ENCODE measurements at places on chromosomes 5 and 9. TPM values are rescaled to one million over a fixed set of nuclear protein-coding genes. Genes with fewer than 3 reads are reported as not detected.

GRCh38 chr5:83726912-83727311 lies 6.3 kb upstream of the HAPLN1 start:
- no peaks in the 10 kb centered on the region for H3K27me3 ChIP-seq
- no peaks in the 10 kb centered on the region for H3K36me3 ChIP-seq
- H3K4me3 ChIP-seq, result no peak overlapping the region
- no peak overlapping the region for H3K27ac ChIP-seq
- DNase-seq, result no peak

- H3K27ac ChIP-seq, result no peak overlapping the region
- H3K4me1 ChIP-seq, result no peaks in the 10 kb centered on the region
- H3K27me3 ChIP-seq, result no peaks in the 10 kb centered on the region
- H3K36me3 ChIP-seq, result no peaks in the 10 kb centered on the region
These were observed 177.9 kb upstream of the FST start for GRCh38 chr5:53302529-53302928.

- H3K4me1 ChIP-seq, result no peaks in the 10 kb centered on the region
- no peaks in the 10 kb centered on the region for H3K27me3 ChIP-seq
- DNase-seq, result no peak
- no peaks in the 10 kb centered on the region for H3K36me3 ChIP-seq
- no peak overlapping the region for H3K4me3 ChIP-seq
These were observed 201.3 kb downstream of the GABRG2 start for GRCh38 chr5:162268694-162269481.

GRCh38 chr9:108642871-108643270 lies 212.9 kb downstream of the ACTL7B start:
- no peak overlapping the region for H3K4me3 ChIP-seq
- H3K36me3 ChIP-seq, result no peaks in the 10 kb centered on the region

DNA sequence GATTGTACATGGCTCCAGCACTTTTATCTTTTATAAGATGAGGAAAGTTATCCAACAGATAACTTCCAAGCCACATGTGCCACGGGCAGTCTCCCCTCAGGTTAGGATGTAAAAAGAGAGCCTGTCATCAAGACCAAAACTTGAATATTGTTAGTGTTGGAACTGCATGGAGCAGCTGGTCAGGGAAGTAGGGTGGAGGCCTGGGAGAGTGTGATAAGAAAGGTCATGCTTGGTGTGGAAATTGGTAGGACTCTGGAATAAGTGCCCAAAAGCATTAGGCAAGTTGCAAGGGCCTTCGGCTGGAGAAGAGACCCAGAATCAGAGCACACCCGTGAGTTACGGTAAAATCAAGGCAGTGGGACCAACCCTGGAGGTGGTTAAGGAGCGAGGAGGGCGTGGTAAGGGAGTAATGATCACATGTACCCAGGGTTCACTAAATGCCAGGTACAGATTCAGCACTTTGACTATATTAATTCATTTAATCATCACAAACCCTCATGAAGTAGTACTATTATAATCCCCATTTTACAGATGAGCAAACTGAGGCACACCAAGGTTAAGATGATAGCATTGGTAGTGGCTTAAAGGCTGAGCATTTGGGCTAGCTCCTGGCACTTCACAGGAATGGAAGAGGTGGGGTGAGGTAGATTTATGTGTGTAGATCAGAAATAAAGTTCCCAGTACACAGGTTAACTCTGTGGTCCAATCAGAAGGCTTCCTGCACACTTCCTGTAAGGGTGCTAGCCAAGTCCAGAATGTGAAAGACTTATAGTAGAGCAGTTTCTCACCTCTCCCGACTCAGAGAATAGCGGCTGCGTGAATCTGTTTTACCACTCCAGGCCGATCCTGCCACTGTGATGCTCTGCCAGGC lies 96.5 kb upstream of the ZNF608 start:
- H3K4me3 ChIP-seq, result no peak overlapping the region
- peaks cover 2% of the 10 kb centered on the region for H3K4me1 ChIP-seq
- no peak for DNase-seq
- H3K36me3 ChIP-seq, result no peaks in the 10 kb centered on the region
- H3K27ac ChIP-seq, result no peak overlapping the region
- H3K27me3 ChIP-seq, result no peaks in the 10 kb centered on the region

- no peaks in the 10 kb centered on the region for H3K36me3 ChIP-seq
- no peak overlapping the region for H3K4me3 ChIP-seq
- DNase-seq, result peak; percentile 56
- no peak overlapping the region for H3K27ac ChIP-seq
- no peaks in the 10 kb centered on the region for H3K4me1 ChIP-seq
These were observed 147.9 kb downstream of the MACROH2A1 start for GRCh38 chr5:135251093-135251492.

- H3K27me3 ChIP-seq, result no peaks in the 10 kb centered on the region
- peak; percentile 88 for DNase-seq
- no peak overlapping the region for H3K4me3 ChIP-seq
- peaks cover 29% of the 10 kb centered on the region for H3K4me1 ChIP-seq
These were observed 106.3 kb downstream of the ROR2 start for GRCh38 chr9:91843623-91844148.

DNA sequence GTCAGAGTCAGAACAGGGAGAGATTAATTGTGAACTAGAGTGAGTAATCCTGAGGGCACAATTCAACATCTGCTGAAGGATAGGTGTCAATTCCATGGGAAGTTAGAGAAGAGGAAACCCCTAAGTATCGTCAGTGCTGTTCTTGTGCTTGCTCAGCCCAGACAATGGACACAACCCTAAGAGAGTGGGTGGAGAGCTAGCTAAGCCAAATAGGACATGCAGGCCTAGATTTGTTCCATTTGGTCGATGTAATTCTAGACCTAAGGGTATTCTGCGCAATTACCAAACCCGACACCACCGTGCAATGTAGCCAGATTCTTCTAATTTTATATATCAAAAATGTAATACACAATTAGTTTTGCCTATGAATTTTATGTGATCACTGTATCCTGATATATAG lies 431.6 kb downstream of the SH3GL2 start:
- no peaks in the 10 kb centered on the region for H3K36me3 ChIP-seq

DNA sequence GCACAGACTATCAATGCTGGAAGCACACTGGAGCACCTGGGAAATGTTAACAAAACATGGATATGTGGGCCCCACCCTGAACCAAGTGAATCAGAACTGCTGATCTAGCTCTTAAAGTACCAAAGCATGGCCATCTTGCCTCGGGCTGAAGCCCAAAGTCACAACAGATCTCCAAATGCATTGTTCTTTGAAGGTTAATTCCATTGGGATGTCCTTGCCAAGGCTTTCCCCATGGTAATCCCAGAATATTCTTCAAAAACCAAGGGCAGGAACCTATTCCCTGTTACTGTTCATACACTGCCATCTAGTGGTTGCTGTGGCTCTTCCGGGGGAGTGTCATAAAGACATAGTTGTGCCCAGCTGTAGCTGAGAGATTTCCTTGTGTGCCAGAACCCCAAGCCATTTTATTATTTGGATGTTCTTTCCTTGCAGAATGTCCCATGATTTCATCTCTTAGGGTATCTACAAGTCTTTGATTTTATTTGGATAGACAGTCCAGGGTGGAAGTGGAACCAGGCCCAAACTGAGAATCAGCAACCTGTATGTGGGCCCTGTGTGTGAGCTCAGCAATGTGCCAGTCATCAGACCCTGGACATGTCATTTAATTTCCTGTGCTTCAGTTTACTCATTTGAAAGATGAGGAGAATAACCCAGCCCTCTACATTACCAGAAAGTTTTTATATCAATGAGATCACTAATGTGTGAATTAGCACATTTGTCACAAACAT lies 290.0 kb downstream of the ACTL7B start:
- no peak overlapping the region for H3K4me3 ChIP-seq
- H3K27ac ChIP-seq, result no peak overlapping the region
- H3K27me3 ChIP-seq, result no peaks in the 10 kb centered on the region
- no peaks in the 10 kb centered on the region for H3K36me3 ChIP-seq
- DNase-seq, result peak; percentile 96

DNA sequence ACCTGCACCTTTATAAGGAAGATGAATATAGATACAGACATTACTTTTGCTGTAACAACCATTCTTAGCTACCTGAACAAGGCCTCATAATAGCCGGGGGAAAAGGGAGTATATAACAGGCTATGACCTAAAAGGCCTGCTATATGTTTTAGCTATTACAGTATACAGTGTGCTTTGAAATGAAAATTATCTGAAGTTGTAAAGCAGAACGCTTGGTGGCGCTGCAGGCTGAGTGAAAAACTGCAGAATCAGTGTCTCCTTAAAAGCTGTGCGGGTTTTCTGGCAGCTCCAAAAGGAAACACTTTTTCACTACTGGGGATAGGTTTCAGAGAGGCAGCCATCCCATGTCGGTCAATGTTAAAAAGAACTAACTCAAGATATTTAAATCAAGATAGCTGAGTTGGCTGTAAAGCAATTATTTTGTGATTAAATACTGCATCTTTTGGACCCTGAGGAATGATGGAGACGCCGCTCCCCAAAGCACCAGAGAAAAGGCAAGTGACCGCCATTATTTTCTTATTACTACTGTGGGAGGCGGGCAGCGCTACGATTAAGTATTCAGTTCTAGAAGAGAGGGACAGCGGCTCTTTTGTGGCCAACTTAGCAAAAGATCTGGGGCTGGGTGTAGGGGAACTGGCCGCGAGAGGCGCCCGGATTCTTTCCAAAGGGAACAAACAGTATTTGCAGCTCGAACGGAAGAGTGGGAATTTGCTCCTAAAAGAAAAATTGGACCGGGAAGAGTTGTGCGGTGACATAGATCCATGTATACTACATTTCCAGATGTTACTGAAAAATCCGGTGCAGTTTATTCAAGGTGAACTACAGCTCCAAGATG lies 5.9 kb downstream of the PCDHB6 start:
- no peak overlapping the region for H3K4me3 ChIP-seq
- DNase-seq, result no peak
- H3K36me3 ChIP-seq, result no peaks in the 10 kb centered on the region

WNT8A gene
- not detected for total RNA-seq

OR1Q1 gene
- total RNA-seq, result not detected

GRCh38 chr9:78234810-78235209 lies 1.1 kb upstream of the CEP78 start:
- H3K27ac ChIP-seq, result no peak overlapping the region
- no peaks in the 10 kb centered on the region for H3K27me3 ChIP-seq
- peaks cover 7% of the 10 kb centered on the region for H3K4me1 ChIP-seq
- no peak for DNase-seq

DNA sequence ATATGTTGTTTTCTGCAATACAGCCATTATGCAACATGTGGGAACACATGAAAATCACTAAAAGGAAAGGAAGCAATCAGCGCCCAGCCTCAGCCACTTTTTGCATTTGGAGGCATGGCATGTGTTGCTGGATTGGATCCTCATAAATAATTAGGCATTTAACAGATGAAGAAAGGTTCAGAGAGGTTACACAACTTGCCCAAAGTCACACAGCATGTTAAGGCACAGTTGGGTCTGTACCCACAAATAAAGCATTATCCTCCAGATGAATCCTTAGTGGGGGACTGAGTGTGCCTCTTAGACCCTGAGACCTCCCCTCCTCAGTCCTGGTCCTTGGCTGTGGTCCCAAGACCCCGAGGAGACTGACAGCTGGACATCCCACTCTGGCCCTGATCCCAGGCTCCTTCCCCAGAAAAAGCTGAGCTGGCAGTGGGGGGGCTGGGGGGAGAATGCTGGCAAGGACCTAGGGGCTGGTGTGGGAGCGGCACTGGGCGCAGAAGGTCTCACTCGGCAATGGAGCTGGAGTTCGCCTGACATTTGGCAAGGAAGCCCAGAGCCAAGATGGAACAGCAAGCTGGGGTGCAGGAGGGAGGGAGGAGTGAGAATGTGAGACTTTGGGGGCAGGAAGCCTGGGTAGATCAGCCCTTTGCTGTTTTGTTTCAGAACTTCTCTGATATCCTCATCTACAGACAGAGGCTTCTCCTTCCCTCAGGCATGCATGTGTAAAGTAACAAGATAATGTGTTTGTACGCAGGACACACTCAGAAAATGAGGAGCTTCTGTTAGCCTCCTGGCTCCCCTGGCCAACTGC lies 6.9 kb upstream of the AKNA start:
- DNase-seq, result peak; percentile 95
- H3K4me3 ChIP-seq, result no peak overlapping the region
- H3K27me3 ChIP-seq, result no peaks in the 10 kb centered on the region
- no peaks in the 10 kb centered on the region for H3K36me3 ChIP-seq

DNA sequence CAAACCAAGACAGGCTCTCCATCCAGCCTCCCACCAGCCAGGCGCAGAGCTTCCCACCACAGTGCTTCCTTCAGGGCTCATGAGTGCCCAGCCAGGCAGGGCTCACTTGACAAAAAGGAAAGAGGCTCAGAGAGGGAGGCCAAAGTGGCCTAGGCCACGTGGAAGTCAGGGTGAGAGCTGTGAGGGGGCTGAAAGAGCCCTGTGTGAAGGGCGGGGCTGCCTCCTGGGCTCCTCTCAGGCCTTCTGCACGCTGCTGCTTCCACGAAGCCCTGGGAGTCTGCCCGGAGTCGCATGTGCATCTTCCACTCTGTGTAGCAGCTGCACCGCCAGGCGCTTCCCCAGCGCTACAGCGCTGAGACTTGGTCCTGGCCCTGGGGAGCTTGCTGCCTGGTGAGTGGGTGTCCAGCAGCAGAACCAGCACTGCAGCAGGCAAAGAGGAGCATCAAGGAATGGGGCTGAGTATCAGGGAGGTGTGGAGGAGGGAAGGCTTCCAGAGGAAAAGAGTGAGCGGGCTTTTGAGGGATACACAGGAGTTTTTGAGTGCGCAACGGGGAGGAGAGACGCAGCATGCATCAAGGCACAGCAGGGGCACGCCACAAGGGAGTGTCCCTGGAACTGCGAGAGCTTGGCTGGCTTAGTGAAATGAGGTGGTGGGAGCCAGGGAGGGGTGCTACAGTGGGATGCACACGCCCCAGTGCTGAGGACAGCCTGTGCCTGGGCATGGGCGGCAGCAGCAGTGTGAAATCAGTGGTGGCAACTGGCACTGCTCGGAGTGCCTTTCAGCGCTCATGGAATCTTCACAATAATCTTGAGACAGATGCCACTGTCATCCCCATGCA lies 178.0 kb downstream of the GAPVD1 start:
- no peak overlapping the region for H3K27ac ChIP-seq
- no peak for DNase-seq
- H3K4me1 ChIP-seq, result no peaks in the 10 kb centered on the region
- no peak overlapping the region for H3K4me3 ChIP-seq
- H3K36me3 ChIP-seq, result peaks cover 33% of the 10 kb centered on the region

- H3K36me3 ChIP-seq, result no peaks in the 10 kb centered on the region
- peak; percentile 71 for DNase-seq
- no peaks in the 10 kb centered on the region for H3K27me3 ChIP-seq
- no peak overlapping the region for H3K4me3 ChIP-seq
- H3K27ac ChIP-seq, result no peak overlapping the region
These were observed 41.5 kb downstream of the SVEP1 start for GRCh38 chr9:110537841-110538646.

Measured in lung (tissue), 17 donors.